Stomach (tissue), 19 donors: ENCODE measurements at places on chromosomes 12 and 14. TPM values are rescaled to one million over a fixed set of nuclear protein-coding genes. Genes with fewer than 3 reads are reported as not detected.

ENDOU gene
- total RNA-seq = not detected

RIMKLB gene
- 78.0 TPM for total RNA-seq

SERPINA12 gene
- not detected for total RNA-seq

ATXN2 gene
- 55.9 TPM for total RNA-seq

DNA sequence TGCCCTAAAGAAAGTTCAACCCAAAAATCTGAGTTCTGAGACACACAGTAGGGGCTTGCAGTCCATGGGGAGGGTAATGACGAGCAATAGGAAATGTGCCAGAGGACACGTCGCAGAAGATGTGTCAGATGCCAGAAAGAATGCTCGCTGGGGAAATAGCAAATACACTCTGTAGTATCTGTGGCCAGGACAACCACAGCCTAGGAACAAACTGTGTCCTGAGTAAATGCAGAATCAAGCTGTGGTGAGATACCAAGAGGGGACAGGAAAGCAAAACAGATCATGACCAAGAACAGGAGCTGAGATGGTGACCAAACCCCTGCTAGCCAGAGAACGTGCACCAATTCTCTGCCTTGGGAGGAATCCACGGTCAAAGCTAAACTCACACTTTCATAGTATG, 9.1 kb downstream of the CRACR2A start:
- H3K4me1 ChIP-seq = no peaks in the 10 kb centered on the region
- no peak overlapping the region for H3K4me3 ChIP-seq
- H3K36me3 ChIP-seq = no peaks in the 10 kb centered on the region
- no peak overlapping the region for H3K27ac ChIP-seq

DNA sequence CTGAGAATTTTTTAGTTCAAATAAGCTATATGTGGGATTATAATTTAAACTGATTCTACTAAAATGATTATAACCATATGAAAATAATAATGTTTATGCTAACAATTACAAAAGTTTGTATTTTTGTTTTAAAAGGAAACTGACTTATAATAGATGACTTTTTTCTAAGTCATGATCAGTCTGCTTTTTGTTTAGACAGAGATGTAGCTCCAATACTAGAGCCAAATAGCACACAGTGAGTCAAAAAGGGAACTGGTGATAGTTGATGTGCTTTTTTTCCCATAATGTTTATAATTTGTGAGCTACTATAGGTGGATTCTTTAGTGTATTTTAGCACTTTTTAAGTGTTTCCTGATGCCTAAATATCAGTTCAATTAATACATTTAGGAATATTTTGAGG, 28.3 kb downstream of the TMPO start:
- DNase-seq = no peak
- H3K4me3 ChIP-seq = no peak overlapping the region
- no peaks in the 10 kb centered on the region for H3K4me1 ChIP-seq
- peaks cover 88% of the 10 kb centered on the region for H3K36me3 ChIP-seq
- H3K27me3 ChIP-seq = no peaks in the 10 kb centered on the region

PRR4 gene
- total RNA-seq = not detected

DNA sequence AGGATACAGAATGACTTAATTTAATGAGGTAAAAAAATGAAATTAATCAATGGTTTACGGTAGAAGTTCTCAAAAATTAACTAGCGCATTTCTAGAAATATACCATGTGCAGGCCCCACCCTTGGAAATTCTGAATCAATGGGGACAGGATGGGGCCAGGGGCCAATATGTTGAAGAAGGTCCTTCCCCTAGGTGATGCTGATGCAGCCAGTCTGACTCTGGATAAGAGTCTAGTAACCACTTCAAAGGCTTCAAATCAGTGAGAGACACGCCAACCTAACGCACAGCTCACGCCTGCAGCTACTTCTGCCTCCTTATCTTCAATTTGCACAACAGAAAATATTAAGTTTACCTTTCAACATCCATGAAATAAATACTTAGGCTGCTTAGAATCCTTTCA, 14.9 kb downstream of the GIT2 start:
- H3K4me1 ChIP-seq = peaks cover 15% of the 10 kb centered on the region
- H3K4me3 ChIP-seq = no peak overlapping the region
- no peaks in the 10 kb centered on the region for H3K27me3 ChIP-seq
- H3K36me3 ChIP-seq = peaks cover 54% of the 10 kb centered on the region
- H3K27ac ChIP-seq = no peak overlapping the region
- no peak for DNase-seq

DNA sequence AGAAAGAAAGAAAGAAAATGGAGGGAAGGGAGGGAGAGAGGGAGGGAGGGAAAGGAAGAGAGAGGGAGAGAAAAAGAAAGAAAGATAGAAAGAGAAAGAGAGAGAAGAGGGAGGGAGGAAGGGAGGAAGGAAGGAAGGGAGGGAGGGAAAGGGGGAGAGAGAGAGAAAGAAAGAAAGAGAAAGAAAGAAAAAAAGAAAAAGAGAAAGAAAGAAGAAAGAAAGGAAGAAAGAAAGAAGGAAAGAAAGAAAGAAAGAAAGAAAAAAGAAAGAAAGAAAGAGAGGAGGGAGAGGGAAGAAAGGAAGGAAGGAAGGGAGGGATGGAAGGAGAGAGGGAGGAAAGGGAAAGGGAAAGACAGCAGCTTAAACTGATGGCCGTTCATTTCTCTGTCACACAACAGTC, 457.5 kb downstream of the PDZRN4 start:
- H3K36me3 ChIP-seq = no peaks in the 10 kb centered on the region
- H3K4me1 ChIP-seq = no peaks in the 10 kb centered on the region
- H3K27ac ChIP-seq = no peak overlapping the region
- H3K4me3 ChIP-seq = no peak overlapping the region

DNA sequence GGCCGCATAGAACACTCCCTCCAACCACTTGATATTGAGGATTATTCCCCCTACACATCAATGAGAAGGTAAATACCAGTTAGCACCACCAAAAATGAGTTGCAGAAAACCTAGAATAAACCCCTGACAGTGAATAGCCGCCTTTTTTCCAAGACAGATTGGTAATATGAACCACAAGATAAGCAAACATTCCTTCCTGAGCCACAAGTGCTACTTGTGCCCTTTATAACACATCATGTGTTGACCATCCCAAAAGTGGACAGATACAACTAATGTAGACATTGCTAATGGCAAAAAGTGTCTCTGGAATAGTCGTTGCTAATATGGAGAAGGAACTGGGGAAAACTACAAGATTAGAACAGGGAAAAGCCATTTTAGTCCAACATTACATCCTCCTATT, 17.2 kb downstream of the NOXRED1 start:
- H3K36me3 ChIP-seq = no peaks in the 10 kb centered on the region
- no peak for DNase-seq
- H3K4me3 ChIP-seq = no peak overlapping the region
- H3K27me3 ChIP-seq = no peaks in the 10 kb centered on the region

PCBP2 gene
- total RNA-seq = 400 TPM

GRCh38 chr12:56159482-56160192, 1.5 kb downstream of the MYL6 start:
- peak overlapping the region; percentile 71 for H3K4me3 ChIP-seq
- peak overlapping the region; percentile 95 for H3K27ac ChIP-seq
- peaks cover 55% of the 10 kb centered on the region for H3K4me1 ChIP-seq
- peak; percentile 17 for DNase-seq

- no peak for DNase-seq
- H3K4me1 ChIP-seq = peaks cover 10% of the 10 kb centered on the region
- no peak overlapping the region for H3K4me3 ChIP-seq
- H3K27me3 ChIP-seq = no peaks in the 10 kb centered on the region
Observed at GRCh38 chr12:105315726-105316125, 14.8 kb upstream of the C12orf75 start.

DNA sequence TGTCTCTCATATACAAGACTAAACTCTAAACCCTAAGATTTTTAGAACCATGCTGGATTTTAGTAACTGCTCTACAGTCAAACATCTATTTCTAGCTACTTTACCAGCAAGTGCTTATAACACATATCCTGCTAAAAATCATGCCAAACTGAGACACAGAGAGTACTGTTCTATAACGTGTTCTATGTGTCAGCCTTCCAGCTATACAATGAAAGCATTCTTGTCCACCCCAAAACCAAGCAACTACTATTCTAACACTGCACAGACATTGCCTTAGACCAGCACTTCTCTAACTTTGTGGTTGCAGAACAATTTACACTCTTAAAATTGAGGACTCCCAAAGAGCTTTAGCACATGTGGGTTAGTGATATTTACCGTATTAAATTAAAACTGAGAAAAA, 85.7 kb downstream of the SPPL3 start:
- no peaks in the 10 kb centered on the region for H3K27me3 ChIP-seq
- peak; percentile 33 for DNase-seq
- H3K27ac ChIP-seq = no peak overlapping the region
- no peak overlapping the region for H3K4me3 ChIP-seq
- no peaks in the 10 kb centered on the region for H3K36me3 ChIP-seq

DAO gene
- not detected for total RNA-seq

- peak; percentile 87 for DNase-seq
- H3K27me3 ChIP-seq = no peaks in the 10 kb centered on the region
- H3K27ac ChIP-seq = no peak overlapping the region
- no peak overlapping the region for H3K4me3 ChIP-seq
- no peaks in the 10 kb centered on the region for H3K4me1 ChIP-seq
- no peaks in the 10 kb centered on the region for H3K36me3 ChIP-seq
Observed at GRCh38 chr12:26853303-26854030, 20.5 kb upstream of the ITPR2 start.

RTL1 gene
- not detected for total RNA-seq

DNA sequence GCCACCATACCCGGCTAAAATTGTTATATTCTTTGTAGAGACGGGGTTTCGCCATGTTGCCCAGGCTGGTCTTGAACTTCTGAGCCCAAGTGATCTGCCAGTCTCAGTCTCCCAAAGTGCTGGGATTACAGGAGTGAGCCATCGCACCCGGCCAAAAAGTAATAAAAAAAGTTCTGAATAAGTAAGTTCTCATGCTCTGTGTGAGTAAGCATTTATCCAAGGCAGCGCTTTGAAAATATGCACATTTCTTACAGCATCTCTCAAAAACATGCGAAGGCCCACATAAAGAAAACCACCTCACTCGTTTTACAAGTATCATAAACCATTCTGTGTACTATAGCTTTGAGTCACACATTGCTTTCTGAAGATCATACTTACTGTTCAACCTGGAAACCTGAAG, 8.6 kb downstream of the GIT2 start:
- no peak for DNase-seq
- H3K27me3 ChIP-seq = no peaks in the 10 kb centered on the region
- no peak overlapping the region for H3K4me3 ChIP-seq
- H3K36me3 ChIP-seq = peaks cover 89% of the 10 kb centered on the region
- no peaks in the 10 kb centered on the region for H3K4me1 ChIP-seq

MYO1H gene
- total RNA-seq = not detected

DNA sequence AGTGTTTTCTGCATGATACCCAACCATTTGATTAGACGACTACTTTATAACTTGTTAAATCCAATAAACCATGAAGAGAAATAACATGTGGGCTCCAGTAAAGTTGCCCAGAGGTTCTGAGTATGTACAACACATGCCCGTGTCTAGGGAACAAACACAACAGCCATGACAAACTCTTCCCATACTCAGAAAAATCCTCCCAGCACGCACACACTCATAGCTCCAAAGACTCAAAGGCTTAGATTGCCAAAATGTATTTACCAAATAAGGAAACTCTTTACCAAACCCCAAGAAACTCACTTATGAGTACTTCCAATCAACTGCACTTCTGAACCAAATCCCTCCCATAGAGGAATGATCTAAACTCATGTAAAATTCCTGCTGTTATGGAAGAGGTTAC, 17.3 kb downstream of the SART3 start:
- no peak for DNase-seq
- H3K36me3 ChIP-seq = peaks cover 82% of the 10 kb centered on the region
- H3K4me3 ChIP-seq = no peak overlapping the region
- no peaks in the 10 kb centered on the region for H3K27me3 ChIP-seq
- no peak overlapping the region for H3K27ac ChIP-seq

GRCh38 chr12:42362647-42363260, 36.8 kb downstream of the PPHLN1 start:
- H3K27me3 ChIP-seq = no peaks in the 10 kb centered on the region
- H3K4me3 ChIP-seq = no peak overlapping the region
- no peak for DNase-seq
- H3K4me1 ChIP-seq = no peaks in the 10 kb centered on the region
- no peak overlapping the region for H3K27ac ChIP-seq

GRIN2B gene
- total RNA-seq = not detected

FOXG1 gene
- total RNA-seq = not detected

- no peak overlapping the region for H3K4me3 ChIP-seq
- no peak for DNase-seq
- H3K27ac ChIP-seq = no peak overlapping the region
- peaks cover 3% of the 10 kb centered on the region for H3K4me1 ChIP-seq
- no peaks in the 10 kb centered on the region for H3K36me3 ChIP-seq
Observed at GRCh38 chr14:100007254-100007653, 58.0 kb upstream of the EVL start.

KRT83 gene
- not detected for total RNA-seq
